Testis (tissue), 5 donors: ENCODE measurements at places on chromosomes 6 and 20. TPM values are rescaled to one million over a fixed set of nuclear protein-coding genes. Genes with fewer than 3 reads are reported as not detected.

- no peak overlapping the region for H3K4me3 ChIP-seq
- no peaks in the 10 kb centered on the region for H3K4me1 ChIP-seq
- no peak for DNase-seq
- no peak overlapping the region for H3K27ac ChIP-seq
These were observed 15.3 kb downstream of the NTSR1 start for GRCh38 chr20:62723768-62724450.

- no peaks in the 10 kb centered on the region for H3K4me1 ChIP-seq
- no peaks in the 10 kb centered on the region for H3K27me3 ChIP-seq
- no peak overlapping the region for H3K27ac ChIP-seq
- DNase-seq = no peak
These were observed 67.4 kb upstream of the FABP7 start for GRCh38 chr6:122712093-122712447.

- no peaks in the 10 kb centered on the region for H3K4me1 ChIP-seq
- no peak overlapping the region for H3K4me3 ChIP-seq
- DNase-seq = no peak
- no peaks in the 10 kb centered on the region for H3K36me3 ChIP-seq
These were observed 64.8 kb upstream of the POU3F2 start for GRCh38 chr6:98769546-98769945.

Gene ID4
- total RNA-seq = 130 TPM
